ENCODE measurements at places on chromosomes 12 and 14.

- DNase-seq, result no peak
Measured at GRCh38 chr12:70110085-70110484, 133.1 kb upstream of the CNOT2 start.

DNA sequence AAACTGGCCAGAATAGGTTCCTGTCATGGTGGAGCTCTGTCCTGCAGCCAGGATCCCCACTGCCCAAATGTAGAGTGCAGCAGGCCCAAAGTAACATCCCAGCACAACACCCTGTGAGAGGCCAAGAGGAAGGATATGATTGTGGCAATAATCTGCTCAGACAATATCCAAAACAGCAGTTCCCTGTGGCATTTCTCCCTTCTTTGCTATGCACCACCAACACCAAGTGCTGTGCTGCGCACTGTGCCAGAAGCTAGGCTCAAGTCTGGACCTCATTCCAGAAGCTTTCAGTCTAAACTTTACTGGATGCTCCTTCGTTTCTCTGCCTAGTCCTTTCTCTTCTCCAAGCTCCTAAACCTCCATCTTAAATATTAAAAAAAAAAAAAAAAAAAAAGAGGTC, 33.4 kb downstream of the SLC11A2 start:
- no peak for DNase-seq

DNA sequence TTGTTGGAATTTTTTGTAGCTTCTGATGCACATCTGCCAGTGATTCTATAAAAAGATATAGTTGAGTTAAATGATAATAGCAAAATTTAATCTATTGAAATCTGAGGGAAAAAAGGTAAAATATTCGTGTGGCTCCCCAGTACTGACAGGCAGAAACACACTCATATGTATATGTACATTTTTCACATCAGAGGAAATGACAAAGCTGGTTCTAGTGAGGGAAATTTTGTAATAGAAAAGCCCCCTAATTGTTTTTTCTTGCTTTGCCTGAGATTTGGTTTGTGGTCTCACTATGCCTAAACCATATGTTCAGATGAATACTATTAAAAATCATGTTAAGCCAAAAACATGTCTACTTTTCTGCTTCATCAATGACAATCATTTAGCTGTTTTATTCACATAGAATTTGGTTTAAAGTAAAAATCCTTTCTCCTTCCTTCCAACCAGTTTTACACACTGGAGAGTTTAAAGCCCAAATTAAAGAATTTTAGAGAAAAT, 203.5 kb downstream of the ANO6 start:
- DNase-seq, result no peak

GRCh38 chr12:122265476-122265875, 818 bp downstream of the VPS33A start:
- no peak for DNase-seq

DNA sequence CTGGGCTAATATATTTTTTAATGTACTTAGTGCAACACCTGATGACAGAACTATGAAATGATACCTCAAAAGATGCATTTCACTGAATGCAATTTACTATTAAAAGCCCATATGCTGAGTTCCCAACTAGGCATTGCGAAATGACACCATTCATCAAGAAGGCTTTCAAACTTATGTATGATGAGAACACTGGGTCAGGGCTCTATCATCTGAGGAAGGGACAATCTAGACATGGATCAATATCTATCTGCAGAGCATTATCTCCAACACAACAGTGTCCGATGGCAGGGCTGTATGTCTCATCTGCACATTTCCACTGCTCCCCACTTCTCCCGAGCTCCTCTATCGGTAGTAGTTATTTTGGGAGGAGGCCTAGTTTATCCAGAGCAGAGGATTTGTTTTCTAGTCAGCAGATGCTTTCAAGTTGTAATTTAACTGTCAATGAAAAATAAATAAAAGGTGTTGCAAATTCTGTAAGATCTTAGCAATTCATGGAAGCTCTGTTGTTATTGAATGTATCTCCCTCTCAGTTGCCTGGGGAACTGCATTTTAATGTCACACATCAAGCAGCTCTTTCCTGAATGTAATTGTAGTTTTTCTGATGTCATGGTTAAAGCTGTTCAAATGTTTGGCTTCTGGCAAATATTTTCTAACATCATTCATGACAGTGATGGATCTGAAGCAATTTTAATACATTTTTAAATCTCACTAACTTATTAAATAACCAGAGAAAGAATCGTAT, 7.4 kb upstream of the GCH1 start:
- no peak for DNase-seq

GRCh38 chr14:64808449-64808848, 71.3 kb downstream of the SPTB start:
- no peak for DNase-seq

DNA sequence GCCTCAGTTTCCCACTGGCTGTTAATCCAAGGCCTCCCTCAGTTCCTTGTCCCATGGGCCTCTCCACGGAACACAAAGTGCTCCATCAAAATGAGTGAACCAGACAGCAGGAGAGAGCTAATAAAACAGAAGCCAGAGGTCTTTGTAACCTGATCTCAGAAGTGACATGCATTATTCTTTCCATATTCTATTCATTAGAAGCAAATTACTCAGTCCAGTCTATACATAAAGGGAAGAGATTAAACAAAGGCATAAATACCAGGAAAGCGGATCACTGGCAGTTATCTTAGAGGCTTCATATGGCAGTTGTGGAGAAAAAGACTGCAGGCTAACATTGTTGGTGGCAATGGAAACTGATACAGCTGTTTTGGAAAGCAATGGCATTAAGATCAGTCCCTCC, 170.6 kb upstream of the GARIN6 start:
- no peak for DNase-seq

GRCh38 chr12:93390549-93391297, 13.0 kb downstream of the NUDT4 start:
- DNase-seq, result no peak

DNA sequence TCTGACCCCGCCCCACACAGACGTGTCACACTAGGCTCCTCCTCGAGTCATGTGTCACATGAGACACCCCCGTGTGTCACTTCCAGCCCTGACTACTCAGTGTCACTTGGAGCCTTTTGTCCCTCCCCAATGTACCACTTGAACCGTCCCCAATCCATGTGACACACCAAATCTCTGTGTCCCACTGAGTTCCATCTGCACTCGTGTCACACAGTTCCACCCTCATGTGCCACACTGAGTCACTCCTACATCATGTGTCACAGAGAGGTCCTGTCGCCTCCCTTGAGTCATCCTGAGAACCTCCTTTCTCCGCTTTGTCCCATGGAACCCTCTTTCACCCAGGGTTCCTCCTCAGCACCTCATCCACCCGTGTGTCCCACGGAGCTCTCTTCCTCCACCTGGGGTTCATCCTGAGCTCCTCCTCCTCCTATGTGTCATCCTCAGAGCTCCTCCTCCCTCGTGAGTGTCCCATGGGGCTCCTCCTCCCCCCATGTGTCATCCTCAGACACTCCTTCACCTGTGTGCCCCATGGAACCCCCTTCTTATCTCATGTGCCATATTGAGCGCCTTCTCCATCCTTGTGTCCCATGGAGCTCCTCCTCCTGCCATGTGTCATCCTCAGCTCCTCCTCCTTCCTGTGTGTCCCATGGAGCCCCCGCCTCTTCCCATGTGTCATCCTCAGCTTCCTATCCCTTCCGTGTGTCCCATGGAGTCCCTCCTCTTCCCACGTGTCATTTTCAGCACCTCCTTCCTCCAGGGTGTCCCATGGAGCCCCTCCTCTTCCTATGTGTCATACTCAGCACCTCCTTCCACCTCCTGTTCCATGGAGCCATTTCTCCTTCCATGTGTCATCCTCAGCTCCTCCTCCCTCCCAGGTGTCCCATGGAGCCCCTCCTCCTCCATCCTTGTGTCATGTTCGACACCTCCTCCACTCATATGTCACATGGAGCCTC, 32.0 kb downstream of the RTL1 start:
- DNase-seq, result no peak

DNA sequence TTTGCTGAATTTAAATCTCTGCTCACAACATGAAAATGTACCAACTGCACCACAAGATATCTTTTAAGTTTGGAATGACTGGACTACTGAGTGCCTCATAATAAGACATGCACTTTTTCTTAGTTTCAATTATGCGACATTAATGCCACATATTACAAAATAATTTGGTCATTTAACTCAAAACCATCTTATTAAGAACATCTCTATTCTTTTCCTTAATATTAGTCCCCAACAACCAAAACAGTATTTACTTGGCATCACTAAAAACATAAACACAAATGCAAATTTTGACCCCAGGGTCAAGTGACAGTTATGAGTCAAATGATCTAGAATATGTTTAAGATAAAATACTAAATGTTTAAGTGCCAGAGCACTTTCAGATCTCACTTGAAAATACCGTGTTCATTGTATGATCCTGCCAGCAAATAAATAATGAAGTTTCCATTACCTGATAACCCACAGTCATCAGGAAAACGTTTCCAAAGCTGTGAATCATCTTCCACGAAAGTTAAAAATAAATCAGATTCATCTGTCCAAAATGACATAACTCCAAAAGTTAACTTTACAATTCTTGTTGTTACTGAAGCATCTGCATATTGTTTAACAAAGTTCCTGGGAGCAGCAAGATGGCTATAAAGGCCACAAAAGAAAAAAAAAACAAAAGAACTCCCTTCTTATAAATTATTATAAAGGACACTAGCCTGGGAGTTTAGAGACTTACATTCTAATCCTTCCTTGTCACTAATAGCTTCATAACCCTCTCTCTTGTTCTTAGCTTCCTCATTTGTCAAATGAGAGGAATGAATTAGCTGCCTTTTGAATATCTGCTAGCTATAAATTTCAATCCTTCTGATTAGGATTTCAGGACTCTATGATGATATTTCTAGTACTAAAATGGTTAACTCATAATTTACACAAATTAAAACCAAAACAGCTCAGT, 30.5 kb upstream of the AP4S1 start:
- no peak for DNase-seq

- no peak for DNase-seq
Measured at GRCh38 chr12:57810450-57810849, 8.1 kb downstream of the AVIL start.

GRCh38 chr12:45256721-45257120, 40.8 kb downstream of the ANO6 start:
- DNase-seq, result no peak

GRCh38 chr14:94390372-94391086, 2.1 kb upstream of the SERPINA1 start:
- no peak for DNase-seq

- DNase-seq, result no peak
Measured at GRCh38 chr12:76201758-76202157, 117.3 kb upstream of the NAP1L1 start.

DNA sequence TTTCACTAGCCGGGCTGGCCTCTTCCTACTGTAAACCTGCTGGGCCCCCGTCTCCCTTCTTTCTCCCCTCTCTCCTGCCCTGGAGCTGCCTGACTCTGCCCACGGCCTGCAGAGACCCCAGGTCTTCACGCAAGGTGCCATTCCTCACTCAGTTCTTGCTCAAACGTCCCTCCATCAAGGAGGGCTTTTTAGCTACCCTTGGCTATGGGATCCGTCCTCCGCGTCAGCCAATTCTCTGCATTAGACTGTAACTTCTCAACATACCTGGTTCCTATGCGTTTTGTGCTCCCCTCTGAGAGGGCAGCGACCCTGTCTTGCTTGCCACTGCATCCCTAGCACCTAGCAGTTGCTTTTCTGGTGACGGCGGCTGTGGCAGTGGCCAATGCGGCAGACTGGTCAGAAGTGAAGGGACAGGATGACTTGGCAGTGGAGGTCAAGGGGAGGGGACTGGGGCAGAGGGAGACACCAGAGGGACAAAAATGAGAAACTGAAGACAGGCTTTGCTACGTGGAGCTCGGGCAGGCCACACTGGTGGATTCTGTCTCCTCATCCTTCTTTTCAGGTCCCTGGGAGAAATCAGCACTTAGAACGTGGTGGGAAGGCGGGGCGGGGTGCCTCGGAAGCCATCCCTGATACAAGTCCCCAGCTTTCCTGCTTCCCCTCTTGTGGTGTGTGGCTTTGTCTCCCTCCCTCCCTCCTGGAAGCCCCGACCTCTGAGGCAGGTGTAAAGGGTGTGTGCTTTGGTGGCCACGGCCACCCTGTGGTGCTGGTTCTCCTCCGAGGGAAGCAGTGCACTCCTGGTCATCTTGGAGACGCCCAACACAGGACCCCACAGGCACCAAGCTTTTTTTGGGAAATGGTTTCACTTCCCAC, 1.8 kb downstream of the B3GNT4 start:
- DNase-seq, result no peak

- DNase-seq, result no peak
Measured at GRCh38 chr12:122322501-122322900, 56.2 kb upstream of the VPS33A start.

- peak; percentile 81 for DNase-seq
Measured at GRCh38 chr14:92951912-92952471, 29.0 kb downstream of the CHGA start.

GRCh38 chr12:94603434-94604365, 46.7 kb downstream of the TMCC3 start:
- DNase-seq, result peak; percentile 54

GRCh38 chr12:93484315-93484981, 17.1 kb downstream of the MRPL42 start:
- no peak for DNase-seq

- DNase-seq, result no peak
Measured at GRCh38 chr12:7712841-7713442, 1.7 kb downstream of the DPPA3 start.

DNA sequence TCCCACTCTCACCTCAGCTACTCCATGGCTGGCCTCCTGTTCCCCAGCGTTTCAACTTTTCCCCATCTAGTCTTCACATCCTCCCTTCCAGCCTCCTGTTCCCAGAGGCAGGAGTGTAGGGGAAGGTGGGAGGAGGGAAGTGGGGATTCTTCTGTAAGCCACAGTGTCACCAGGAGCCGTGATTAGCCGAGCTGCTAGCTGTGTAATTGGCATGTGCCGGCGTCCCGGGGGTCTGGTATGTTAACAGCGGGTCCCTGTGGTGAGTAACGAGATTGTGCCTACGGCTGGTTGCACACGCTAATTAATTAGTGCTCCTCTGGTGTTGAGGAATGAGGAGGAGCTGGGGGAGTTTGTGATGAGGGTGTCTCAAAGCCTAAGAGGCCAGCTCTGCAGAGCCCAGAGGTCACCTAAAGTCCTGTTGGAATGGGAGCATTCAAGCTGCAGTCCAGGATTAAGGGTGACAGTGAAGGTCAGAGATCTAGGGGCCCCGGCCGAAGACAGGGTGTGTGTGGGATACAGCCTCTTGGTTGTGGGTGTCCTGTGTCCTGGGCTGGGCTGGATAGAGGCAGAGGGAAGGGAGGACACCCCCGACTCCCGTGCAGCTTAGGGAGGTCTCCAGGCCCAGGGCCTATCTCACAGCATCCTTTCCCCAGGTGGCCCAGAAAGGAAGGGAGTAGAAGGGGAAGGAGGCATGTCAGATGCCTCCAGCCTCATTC, 10.0 kb upstream of the CALCOCO1 start:
- no peak for DNase-seq

DNA sequence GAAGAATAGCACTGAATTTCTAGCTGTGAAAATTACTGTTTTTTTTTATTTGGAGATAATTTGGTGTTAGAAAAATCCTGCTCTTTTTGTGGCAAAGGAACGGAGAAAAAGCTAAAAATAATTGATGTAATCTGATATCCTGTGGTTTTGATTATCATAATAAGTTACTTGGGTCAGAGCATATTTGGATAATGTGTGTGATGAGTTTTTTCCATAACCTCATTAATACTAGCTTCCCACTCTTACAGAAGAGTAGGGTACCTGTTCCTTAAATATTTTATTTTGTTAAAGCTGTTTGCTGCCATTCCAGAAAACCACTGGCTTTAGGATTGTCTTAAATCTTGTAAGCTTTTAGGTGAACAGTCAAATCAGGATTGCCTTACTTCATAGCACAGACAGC, 4.7 kb downstream of the PSMC6 start:
- DNase-seq, result no peak

Measured in stimulated activated CD4-positive, alpha-beta T cell treated with anti-CD3 and anti-CD28 coated beads, Interleukin-4, amount 100 ng/mL, for 1 hour (primary cell).